ENCODE measurements at places on chromosomes 16 and 17. TPM values are rescaled to one million over a fixed set of nuclear protein-coding genes. Genes with fewer than 3 reads are reported as not detected.
A peak's percentile ranks its signal among the peaks of the same experiment; 100 is the strongest.

The CACNG1 gene
- not detected for total RNA-seq

DNA sequence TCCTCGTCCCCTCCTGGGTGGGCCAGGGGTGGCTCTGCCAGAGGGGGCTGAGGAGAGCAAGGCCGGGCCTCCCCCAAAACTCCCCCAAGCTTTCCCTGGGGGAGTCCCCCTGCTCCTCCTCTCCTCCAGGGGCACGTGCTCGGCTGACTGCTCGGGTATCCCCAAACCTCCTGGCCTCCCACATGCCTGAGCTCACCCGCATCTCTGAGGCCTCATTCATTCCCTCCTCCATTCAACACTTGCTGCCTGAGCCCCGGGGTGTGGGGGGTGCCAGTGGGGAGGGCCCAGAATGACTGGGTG lies 83.1 kb downstream of the RTN4RL1 start:
- no peak overlapping the region for H3K27ac ChIP-seq
- no peak overlapping the region for H3K4me3 ChIP-seq
- no peaks in the 10 kb centered on the region for H3K27me3 ChIP-seq
- no peaks in the 10 kb centered on the region for H3K4me1 ChIP-seq

The MIEF2 gene
- total RNA-seq = 8.3 TPM

GRCh38 chr17:27458524-27458908 lies 2.3 kb downstream of the KSR1 start:
- H3K27ac ChIP-seq = peak overlapping the region; percentile 62
- no peak for DNase-seq
- H3K36me3 ChIP-seq = peaks cover 1% of the 10 kb centered on the region
- H3K4me1 ChIP-seq = peaks cover 36% of the 10 kb centered on the region

The BMERB1 gene
- total RNA-seq = 0.44 TPM

The AHSP gene
- total RNA-seq = not detected

- no peak for DNase-seq
- H3K4me3 ChIP-seq = no peak overlapping the region
- no peaks in the 10 kb centered on the region for H3K27me3 ChIP-seq
- peaks cover 24% of the 10 kb centered on the region for H3K36me3 ChIP-seq
- no peaks in the 10 kb centered on the region for H3K4me1 ChIP-seq
Observed at GRCh38 chr17:2177235-2177811, 122.4 kb downstream of the HIC1 start.

The CRYM gene
- 4.8 TPM for total RNA-seq

DNA sequence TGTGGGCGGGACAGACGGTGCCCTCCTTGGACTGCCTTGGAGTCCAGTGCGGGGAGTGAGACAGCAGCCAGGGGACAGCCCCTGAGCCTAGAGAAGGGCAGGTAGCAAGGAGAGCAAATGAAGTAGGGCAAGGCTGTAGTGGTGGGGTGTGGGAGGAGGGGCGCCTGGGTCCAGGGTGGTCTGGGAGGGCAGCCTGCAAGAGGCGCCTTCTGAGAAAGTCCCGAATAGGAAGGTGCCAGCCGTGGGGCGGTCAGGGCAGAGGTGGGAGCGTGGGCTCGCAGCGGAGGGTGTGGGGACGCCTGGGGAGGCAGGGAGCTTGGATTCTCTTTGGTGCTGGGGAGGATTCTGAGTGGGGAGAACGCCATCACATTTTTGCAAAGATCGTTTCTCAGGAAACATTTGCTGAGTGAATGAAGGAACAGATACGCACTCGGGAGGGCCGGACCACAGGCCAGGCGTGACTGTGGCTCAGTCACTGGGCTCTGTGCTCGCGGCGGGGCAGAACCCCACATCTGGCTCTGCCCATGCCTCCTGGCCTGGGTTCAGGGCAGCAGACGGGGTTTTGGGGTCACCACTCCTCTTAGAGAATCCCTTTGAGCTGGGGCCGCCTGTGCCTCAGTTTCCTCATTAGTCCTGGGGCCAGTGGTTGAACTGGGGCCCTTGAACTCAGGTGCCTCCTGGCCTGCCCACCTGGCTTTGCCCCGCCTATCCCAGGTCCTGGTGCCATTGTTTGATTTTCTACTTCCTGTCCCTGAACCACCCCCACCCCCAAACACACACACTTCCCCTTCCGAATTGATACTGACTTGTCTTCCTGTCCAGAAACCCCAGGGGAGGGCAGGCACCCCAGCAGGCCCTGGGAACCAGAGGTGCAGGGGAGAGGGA lies 4.2 kb downstream of the SNN start:
- peaks cover 10% of the 10 kb centered on the region for H3K36me3 ChIP-seq
- DNase-seq = peak; percentile 39
- H3K4me3 ChIP-seq = peak overlapping the region; percentile 59
- H3K4me1 ChIP-seq = peaks cover 54% of the 10 kb centered on the region

DNA sequence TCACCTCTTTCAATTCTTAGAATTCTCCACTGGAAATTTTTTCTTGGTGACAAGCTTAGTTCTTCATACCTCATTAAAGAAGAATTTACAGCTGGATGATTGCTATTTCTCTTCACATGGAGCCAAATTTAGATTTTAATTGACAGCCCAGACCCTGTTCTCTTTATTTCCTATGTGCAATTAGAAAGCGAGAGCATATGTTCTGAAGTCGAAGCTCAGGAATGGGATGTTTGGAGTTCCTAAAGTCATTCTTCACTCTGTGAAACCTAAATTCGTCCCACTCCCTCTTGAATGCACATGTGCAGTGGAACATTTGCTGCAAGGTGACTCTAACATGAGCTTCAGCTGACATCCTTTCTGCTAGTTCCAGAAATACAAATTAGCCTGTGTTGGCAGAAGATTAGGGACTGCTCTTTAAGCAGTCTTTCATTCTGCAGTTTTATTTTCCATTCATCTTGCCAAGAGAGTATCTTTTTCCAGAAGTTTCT lies 129.3 kb upstream of the KCNJ16 start:
- H3K36me3 ChIP-seq = no peaks in the 10 kb centered on the region
- DNase-seq = no peak
- H3K4me3 ChIP-seq = no peak overlapping the region
- H3K27me3 ChIP-seq = no peaks in the 10 kb centered on the region
- no peak overlapping the region for H3K27ac ChIP-seq

- H3K27me3 ChIP-seq = no peaks in the 10 kb centered on the region
- no peaks in the 10 kb centered on the region for H3K36me3 ChIP-seq
- H3K4me3 ChIP-seq = no peak overlapping the region
- no peaks in the 10 kb centered on the region for H3K4me1 ChIP-seq
- no peak for DNase-seq
Observed at GRCh38 chr16:49093939-49094338, 187.7 kb downstream of the CBLN1 start.

- no peak overlapping the region for H3K4me3 ChIP-seq
- H3K27me3 ChIP-seq = no peaks in the 10 kb centered on the region
- DNase-seq = no peak
Observed at GRCh38 chr17:78664476-78665386, 87.5 kb upstream of the DNAH17 start.

Data from GM12878 (cell line).